ENCODE measurements at places on chromosomes 6 and 20. TPM values are rescaled to one million over a fixed set of nuclear protein-coding genes. Genes with fewer than 3 reads are reported as not detected.

Gene ARFGEF3
- 13.4 TPM for total RNA-seq

Gene DDX39B
- 412 TPM for total RNA-seq

Gene TRIM15
- total RNA-seq = not detected

Gene HLA-G
- 0.75 TPM for total RNA-seq
